ENCODE measurements at places on chromosomes 5 and 9. TPM values are rescaled to one million over a fixed set of nuclear protein-coding genes. Genes with fewer than 3 reads are reported as not detected.

PPP3R2 gene
- 0.09 TPM for total RNA-seq

SERF1A gene
- 0.69 TPM for total RNA-seq

TIMD4 gene
- not detected for total RNA-seq

NR2F1 gene
- total RNA-seq, result 65.0 TPM

ADAMTS2 gene
- total RNA-seq, result 36.8 TPM

CCDC192 gene
- total RNA-seq, result not detected

SLC45A2 gene
- under 0.01 TPM for total RNA-seq

FTMT gene
- not detected for total RNA-seq

SKP2 gene
- total RNA-seq, result 15.0 TPM

SV2C gene
- total RNA-seq, result not detected

RMI1 gene
- 3.8 TPM for total RNA-seq

FOXD4L3 gene
- total RNA-seq, result not detected

HNRNPAB gene
- total RNA-seq, result 23.0 TPM

Data from bronchial smooth muscle cell (primary cell).